ENCODE measurements at places on chromosomes 1 and 21. TPM values are rescaled to one million over a fixed set of nuclear protein-coding genes. Genes with fewer than 3 reads are reported as not detected.

DNA sequence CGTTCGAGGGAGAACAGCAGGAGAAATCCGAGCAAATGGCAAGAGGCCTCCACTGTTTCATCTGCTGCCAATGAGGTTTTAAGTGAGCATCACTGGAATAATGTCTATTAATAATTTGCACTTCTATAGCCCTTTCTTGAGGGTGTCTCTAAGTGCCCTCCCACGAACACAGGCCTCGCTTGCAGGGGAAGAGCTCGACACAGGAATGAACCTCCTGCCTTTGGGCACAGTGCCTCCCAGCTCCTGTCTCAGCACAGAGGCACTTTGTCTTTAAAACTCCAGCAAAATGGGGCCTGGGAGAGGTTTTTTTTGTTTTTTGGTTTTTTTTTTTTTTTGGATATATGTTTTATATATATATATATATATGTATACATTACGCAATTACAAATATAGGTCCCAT lies 56.6 kb downstream of the OLIG1 start:
- no peak for DNase-seq

The GPR25 gene
- polyA plus RNA-seq, result not detected

GRCh38 chr1:3062616-3063378 lies 6.2 kb upstream of the PRDM16 start:
- no peak for DNase-seq

- no peak for DNase-seq
These were observed 28.1 kb downstream of the SPSB1 start for GRCh38 chr1:9320520-9321479.

The SPATC1L gene
- 50.4 TPM for polyA plus RNA-seq

GRCh38 chr21:34859976-34860653 lies 189.0 kb downstream of the RUNX1 start:
- no peak for DNase-seq

DNA sequence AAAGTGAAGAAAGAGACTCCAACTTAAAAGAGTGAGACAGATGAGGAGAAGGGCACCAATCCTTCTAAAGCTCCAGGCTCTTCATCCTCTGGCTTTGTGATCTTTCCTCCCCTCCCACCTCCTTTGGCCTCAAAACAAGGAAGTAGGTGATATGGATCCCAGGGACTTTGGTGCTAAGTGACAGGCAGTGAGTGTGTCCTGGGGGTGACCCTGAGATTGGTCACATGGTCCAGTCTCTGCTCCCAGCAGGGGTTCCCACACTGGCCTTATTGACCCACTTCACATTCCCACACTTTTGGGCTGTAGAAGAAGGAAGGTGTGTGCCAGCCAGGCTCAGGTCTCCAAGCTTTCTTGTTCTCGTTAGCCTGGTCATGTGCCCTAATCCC lies 401.2 kb upstream of the PROX1 start:
- DNase-seq, result no peak

The GBP4 gene
- polyA plus RNA-seq, result 0.17 TPM

The NPHP4 gene
- polyA plus RNA-seq, result 13.9 TPM

The PCP4L1 gene
- polyA plus RNA-seq, result not detected

GRCh38 chr1:83512373-83513193 lies 486.3 kb downstream of the TTLL7 start:
- no peak for DNase-seq

The WDR64 gene
- polyA plus RNA-seq, result not detected

DNA sequence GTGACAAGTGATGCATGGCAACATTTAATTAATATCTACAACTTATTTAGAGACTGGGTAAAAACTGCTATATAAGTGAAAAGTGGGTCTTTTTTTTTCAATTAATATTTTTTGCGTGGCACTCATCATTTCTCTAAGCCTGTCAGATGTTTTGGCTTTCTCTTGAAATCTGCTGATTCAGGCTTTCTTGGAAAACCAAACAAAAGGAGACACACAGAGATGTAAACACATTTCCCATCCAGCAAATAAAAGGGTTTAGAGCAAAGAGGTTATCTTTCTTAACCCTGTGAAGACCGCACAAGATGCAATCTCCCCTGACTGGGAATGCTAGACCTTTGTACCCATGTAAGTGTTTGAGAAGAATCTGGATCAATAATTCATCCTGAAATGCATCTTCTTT lies 48.7 kb upstream of the PLXNA2 start:
- DNase-seq, result no peak

DNA sequence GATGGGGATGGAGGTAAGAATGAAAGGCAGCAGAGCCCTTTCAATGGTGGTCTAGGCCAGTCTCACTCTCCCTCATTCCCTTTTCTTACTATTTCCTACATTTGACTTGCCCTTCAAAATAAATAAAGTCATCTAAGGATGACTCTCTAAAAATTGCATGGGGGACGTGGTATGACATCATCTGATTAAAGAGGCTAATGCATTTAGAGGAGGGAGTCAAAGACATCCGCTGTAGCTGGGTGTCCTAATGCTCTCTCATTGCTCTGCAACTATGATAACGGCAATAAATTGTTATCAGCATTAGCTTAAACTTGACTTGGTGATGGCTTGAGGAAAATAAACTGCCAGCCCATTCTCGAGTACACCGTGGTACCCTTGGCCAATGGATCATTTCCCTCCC lies 225.6 kb upstream of the PBX1 start:
- no peak for DNase-seq

DNA sequence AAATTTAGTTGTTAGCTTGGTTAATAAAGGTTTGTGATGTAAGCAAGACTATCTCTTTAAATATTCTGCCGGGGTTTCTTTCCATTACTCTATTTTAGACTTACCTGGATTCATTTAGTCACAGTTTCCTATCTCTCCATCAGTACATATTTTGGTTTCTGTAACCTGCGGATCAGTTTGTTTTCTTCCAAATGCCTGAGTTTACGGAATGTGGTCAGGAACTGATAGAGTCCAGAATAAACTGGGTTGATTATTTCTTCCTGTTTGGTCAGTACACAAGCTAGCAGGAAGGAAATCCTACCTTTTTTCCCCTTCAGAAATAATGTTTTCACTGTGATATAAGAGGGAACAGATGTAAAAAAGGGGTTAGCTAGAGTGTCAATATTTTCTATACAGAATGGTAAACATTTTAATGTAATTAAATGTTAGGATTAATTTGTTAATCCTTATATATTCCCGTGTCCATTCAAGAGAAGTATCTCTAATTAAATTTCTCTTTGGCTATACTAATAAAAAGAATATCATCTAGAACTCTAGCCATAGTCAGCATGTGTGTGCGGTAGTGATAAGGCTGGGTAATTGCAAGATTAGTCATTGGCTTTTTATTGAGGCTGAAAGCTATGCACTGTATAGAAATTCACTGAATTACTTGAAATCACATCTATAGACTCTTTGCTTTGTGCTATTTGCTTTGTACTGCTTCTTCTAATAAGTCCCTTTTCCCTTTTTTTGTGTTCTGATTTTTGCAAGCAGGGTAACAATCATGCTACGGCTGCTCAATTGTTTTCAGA lies 144.7 kb upstream of the ADGRL4 start:
- no peak for DNase-seq

The OXCT2 gene
- polyA plus RNA-seq, result 0.05 TPM

DNA sequence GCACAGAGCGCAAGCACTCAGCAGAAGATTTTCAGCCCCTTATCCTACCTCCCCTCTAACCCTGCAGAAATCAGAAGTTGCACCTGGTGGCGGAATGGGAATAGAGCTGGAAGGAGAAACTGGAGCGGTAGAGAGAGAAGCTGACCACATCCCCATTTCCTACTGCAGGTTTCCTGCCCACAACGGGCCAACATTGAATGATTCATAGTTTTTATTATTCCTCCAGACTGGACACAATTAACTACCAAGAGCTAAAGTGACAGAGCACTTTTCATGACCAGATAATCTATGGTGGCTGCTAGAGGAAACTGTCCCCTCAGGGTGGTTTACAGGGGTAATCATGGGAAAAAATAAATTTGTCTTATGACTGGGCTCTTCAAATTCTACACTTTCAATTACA lies 21.3 kb upstream of the LRRC8D start:
- no peak for DNase-seq

The NPL gene
- polyA plus RNA-seq, result 14.0 TPM

The GJC2 gene
- 0.36 TPM for polyA plus RNA-seq

GRCh38 chr1:34926156-34926555 lies 3.3 kb downstream of the DLGAP3 start:
- no peak for DNase-seq

GRCh38 chr1:65176591-65176990 lies 28.6 kb downstream of the AK4 start:
- DNase-seq, result no peak

The SDC3 gene
- polyA plus RNA-seq, result 20.4 TPM

- no peak for DNase-seq
These were observed 190.4 kb upstream of the USP25 start for GRCh38 chr21:15539376-15539775.

DNA sequence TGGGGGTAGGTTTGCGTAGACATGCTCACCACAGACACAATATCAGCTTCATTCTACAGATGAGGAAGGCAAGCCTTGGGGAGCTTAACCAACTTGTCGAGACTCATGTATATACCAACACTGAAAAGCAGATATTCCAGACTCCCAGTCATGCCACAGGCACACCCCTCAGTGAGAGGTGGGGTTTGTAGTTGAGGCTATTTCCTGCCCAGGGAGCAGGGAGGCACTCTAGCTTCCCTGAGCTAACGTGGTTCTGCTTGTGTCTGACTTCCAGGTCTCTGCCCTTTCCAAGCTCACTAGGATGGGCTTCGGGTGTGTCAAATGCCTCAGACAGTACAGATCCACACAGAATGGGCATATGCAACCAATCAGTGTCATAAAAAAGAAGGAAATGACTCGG lies 122.3 kb upstream of the RUNX1 start:
- no peak for DNase-seq

- DNase-seq, result no peak
These were observed 42.2 kb downstream of the RNF220 start for GRCh38 chr1:44447051-44447810.

The DNASE2B gene
- not detected for polyA plus RNA-seq
